ENCODE measurements at places on chromosomes 11 and 22.

DNA sequence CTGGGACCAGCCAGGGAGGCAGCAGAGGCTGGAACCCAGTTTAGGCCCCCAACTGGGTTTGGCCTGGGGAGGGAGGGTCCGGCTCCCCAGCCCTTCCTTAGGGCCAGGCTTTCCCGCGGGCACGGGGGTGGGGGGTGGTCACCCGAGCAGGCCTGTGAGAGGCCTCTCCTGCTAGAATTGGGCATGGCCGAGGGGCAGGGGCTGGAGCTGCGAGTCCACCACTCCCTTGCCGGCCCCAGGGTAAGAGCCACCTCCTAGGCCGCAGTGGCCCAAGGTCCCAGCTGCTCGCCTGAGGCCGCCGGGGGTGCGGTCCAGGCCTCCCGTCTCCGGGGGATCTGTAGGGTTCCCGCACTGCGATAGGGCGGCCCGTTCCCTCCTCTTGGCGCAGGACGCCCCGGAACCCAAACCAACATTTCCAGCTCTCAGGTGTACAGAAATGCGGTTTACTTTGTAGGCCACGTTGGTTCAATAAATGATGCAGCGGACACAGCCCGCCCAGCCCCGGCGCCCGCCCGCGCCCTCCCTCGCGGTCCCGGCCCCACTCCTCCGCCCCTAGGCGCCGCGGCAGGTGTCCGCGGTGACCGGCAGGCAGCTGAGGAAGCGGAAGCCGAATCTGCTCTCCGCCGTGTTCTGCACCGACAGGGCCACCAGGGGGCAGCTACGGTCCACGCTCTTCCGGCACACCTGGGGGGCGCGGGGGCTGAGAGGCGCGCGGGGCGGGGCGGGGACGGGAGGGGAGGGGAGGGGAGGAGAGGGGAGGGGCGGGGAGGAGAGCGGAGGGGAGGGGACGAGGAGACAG, 5.9 kb downstream of the LMNTD2 start:
- peak; percentile 49 for DNase-seq

DNA sequence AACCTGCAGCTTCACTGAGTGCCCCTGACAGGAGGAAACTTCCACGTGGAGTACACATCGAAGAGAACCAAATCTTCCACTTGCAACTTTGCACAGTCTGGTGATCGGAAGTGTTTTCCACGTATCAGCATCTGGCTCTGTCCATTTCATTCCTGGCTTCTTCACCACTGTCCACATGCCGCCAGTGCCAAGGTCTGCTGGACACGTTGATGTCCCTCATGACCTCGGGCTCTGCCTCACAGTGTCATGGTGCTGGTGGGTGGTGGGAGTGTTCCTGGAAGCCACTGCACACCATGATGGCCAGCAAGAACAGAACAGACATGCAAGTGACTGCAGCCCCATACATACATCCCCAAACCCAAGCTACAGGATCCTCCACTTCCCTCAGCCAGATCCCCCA, 48.4 kb downstream of the WNT11 start:
- DNase-seq = no peak

DNA sequence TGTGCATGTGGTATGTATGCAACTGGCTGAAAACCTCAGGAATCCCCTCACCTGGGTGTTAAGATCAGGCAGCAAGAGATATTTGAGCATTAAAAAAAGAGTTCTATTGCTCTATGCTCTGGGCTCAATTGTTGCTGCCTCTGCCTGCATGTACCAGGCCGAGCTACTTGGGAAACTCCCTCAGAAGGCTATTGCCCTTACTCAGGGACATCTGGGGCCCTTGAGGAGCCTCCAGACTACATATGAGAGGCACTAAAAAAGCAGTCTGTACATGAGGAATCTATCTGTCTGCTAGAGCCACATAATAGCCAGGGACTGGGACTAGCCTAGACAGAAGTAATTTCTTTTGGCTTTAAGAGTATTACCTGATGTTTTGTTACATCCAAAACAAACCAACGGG, 120.1 kb downstream of the SWAP70 start:
- DNase-seq = no peak

GRCh38 chr11:64089027-64089360, 53.3 kb downstream of the FLRT1 start:
- DNase-seq = no peak

GRCh38 chr11:12137938-12138731, 27.7 kb downstream of the MICAL2 start:
- no peak for DNase-seq

DNA sequence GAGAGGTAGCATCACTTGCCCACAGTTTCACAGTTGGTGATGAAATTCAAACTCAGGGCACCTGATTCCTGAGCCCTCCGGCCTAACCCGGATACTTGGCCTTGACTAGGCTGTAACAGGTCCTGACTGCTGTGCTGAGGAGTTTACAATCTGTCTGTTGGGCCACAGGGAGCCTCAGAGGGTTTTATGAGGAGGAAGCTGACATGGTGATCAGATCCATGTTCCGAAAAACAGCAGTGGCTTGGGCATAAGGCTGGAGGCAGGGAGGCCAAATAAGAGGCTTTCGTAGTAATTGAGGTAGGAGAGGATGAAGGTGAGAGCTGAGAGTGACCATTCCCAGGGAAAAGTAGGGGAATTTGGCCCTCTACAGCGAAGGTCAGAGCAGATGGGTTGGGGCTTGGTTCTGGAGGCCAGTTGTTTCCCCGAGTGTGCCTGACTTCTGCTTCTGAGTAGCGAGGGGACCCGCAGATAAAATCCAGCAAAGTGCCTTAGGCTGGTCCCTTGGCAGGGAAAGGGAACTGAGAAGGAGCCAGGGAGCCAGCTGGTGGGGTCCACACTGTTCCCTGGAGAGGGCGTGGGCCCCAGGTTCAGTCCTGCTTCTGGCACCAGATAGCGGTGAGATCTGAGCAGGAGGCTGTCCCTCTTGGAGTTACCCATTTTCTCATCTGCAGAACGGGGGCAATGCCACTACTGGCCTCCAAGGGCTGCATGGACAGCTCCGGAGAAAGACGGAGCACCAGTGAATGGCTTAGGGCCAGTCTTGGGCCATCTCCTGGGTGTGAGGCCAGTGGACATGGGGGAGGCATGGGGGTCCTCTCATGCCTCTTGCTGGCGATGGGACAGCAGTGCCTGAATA, 6.5 kb downstream of the PRDM11 start:
- DNase-seq = no peak

- DNase-seq = no peak
Observed at GRCh38 chr11:57885298-57886050, 123.9 kb downstream of the CTNND1 start.

DNA sequence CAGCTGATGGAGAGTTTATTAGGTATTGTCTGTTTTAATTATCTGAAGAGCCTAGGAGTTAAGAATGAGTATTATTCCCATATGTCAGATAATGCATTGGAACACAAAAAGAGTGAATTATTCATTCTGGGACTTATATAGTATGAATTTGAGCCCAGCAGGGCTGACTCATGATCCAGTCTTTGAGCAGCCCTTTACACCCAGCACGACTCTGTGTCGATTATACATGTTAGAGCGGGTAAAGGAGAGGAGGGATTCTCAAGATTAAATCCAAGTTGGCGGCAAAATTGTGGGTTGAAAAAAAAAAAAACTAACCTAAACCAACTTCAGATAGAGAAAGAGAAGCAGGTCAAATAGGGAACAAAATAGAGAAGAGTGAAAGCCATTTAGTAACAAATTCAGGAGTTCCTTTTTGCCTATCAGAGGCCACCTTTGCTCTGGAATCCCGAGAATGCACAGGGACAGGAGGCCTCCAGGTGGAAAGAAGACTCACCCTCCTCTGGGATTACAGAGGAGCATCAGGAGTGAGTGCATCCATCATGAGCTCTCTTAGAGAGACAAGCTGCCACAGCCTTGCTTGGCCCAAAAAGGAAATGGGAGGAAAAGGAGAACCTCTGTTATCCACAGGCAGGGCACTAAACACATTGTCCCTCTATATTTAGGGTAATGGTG, 3.1 kb downstream of the MRGPRX1 start:
- no peak for DNase-seq

DNA sequence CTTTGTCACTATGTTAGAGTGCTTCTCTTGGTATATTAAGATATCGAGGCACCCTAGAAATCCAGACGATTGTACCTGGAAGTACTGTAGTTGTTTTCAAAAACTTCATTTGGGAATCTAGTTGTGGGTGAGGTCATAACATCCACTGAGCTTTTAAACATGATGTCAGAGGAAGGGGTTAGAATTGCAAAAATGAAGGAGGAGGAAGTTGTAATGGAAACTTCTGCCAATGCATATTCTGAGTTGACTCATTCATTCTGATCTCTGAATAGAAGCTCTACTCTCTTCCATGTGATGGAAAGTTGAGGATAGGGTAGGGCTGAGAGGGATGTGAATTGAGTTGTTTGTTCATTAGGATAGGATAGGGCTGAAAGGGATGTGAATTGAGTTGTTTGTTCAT, 7.7 kb downstream of the CD44 start:
- no peak for DNase-seq

- DNase-seq = no peak
Observed at GRCh38 chr11:80173371-80174136, 732.7 kb upstream of the TENM4 start.

DNA sequence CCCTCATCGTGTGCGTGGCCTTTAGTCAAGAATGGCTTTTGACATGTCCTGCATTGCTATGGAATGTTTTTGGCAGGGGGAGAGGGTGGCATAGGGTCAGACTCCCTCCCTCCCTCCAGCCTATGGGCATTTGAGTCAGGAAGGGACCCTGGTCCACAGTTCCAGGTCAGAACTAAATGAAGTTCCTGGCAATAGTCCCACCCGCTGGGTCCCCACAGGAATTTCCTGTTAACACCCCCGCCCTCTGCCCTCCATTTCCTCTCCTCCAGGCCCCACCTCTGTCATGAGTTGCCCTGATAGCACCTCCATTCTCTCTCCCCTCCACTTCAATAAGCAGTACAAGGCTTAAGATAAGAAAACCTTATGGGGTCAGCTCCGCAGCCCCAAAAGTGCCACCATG, 40.8 kb upstream of the LMO2 start:
- no peak for DNase-seq

DNA sequence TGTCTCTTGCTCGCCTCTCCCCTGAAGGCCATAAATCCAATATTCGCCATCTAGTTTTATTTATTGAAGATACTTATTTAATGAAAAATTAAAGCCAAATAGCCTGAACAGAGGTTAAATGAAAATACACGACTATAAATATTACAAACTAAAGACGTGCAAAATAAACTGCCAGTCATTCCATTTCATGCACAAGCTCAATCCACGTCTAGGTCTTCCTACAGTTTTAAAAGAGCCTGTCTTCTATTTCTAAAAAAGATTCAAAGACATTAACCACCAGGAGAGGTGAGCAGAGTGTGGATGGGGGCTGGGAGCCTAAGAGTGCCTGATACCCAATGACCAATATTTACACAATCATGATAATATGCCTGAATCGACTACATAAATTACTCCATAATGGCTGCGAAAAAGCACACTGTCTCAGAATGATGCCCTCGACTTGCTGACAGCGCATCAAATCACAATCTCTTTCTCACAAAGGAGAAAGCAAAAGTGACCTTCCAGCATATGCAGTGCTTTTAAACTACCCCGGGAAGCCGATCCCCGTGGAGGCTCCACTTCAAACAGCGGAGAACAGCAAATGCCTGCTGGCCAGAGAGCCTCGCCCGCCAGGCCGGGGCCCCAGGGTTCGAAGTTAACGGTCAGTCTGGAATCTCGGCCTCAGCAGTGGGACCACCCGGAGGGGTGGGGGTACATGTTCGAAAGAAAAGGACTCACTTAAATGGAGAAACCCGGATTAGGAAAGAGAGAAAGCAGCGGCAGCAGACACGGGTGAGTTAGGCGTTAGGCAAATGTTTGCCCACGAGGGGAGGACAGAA, 1.7 kb downstream of the FCHSD2 start:
- no peak for DNase-seq

DNA sequence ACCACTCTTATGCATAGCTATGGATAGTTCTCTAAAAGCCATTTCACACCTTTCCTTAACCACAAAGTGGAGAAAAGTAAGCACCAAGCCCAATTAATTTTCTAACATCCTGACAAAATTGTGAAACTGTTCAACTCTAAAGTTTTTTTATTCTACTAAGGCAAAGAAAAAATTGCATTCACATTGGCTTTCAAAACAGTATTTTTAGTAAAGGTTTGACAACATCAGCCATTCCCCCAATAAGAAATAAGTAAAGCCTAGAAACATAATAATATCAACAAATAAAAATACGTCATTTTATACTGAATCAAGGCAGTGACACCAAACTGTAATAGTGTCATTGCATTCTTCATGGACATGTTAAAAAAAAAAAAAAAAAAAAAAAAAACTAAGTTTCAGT, 11.1 kb downstream of the FAM168A start:
- no peak for DNase-seq

DNA sequence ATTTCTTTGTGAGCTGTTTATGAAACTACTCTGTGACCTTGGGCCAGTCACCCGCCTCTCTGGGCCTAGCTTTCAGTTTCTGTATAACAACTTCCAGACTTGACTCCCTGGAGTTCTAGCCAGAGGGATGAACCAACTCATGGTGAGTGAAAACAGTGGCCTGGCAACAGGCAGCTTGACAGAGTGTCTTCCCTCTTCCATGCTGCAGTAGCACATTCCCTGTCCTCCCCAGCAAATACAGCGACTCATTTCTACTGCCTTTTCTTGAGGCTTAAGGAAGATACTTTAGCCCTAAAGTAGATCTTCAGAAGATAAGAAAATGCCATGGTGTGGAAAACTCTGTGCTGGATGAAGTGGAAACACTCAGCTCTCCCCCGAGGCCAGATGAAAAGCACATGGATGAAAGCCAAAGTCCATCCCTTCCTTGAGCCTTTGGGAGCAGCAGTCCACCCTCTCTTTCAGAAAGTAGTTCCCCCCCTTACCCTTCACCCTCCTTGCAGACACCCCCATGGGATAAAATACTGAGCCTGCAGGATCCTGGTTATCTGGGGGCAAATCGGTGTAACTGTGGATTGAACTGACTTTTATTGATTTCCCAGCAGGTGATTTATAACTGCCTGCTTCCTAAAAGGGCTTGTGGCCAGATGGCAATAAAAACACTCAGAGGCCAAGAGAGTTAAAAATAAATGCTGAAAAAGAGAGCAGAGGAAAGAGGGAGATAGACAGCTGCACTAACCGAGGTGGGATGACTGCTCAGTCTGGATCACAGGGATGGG, 24.1 kb downstream of the IRAG1 start:
- DNase-seq = no peak

GRCh38 chr11:560305-561147, at the start of the genes LMNTD2 and RASSF7:
TSS of gene LMNTD2 (minus strand) at chr11:560738. CDS start at chr11:560716, 22 bp downstream.
TSS of gene RASSF7 (plus strand) at chr11:560970. CDS start at chr11:561769, 799 bp downstream.
- DNase-seq = peak; percentile 53

DNA sequence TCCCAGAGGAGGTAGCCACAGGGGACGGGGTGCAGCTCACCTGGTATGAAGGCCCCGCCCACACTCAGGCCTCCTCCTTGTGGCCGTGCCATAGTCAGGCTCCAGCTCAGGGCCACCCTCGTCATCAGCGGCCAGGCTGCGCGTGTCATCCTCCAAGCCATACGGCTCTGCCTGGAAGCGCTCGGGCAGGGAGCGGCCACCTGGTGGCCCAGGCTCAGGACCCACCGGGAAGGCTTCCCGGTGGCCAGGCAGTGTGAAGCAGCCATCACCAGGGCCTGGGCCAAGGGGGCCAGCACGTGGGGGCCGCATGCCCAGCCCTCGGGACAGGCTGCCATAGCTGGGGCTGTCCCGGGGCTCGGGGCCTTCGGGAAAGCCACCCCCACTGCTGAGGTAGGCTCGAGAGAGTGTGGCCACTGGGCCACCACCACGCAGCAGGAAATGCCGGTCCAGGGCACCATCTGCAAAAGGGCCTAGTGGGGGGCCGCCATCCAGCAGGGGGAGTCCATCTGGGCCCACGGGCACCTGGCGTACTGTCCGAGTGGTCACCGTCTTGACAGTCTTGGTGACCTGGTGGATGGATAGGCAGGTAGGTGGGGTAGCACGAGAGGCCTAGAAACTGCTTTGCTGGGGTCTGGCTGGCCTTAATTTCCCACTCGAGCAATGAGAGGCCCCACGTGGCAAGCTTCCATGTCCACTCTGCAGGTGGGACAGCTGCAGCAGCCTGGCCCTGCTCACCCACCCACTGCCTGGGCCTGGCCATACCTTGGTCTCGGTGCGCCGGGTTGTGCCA, 35.3 kb downstream of the ARVCF start:
- DNase-seq = no peak
